AG09309 (cell line): ENCODE measurements at places on chromosomes 16 and 17.

- no peak for DNase-seq
These were observed 172.3 kb downstream of the C16orf78 start for GRCh38 chr16:49545741-49546448.

- DNase-seq: no peak
These were observed 2.8 kb upstream of the MEAK7 start for GRCh38 chr16:84507011-84507982.

- DNase-seq: no peak
These were observed 84.2 kb downstream of the C17orf58 start for GRCh38 chr17:67912088-67912487.

DNA sequence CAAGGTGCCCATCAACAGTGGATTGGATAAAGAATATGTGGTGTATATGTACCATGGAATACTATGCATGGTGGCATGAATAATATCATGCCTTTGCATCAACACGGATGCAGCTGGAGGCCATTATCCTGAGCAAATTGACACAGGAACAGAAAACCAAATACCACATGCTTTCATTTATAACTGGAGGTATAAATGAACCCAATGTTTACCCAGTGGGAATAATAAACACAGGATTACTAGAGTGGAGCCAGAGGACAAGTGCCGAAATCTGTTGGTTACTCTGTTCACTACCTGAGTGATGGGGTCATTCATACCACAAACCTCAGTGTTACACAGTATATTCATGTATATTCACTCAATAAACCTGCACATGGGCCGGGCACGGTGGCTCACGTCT lies 125.2 kb downstream of the CDH11 start:
- DNase-seq: no peak

DNA sequence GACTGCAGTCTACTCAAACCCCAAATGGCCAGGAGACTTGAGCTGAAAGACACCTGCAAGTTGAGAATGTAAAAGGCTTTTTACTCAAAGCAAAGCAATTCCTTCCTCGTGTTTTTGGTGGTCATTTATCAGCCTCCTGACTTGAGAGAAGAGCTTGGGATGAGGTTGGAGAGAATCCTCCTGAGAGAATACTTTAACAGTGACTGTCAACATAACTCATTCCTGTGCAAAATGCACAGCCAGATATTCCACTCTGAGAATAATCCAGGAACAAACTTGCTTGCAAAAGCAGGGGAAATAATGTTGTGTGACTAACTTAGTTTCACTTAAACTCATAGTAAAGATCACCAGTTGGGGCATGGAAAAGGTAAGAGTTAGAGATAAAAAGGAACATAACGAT lies 53.4 kb downstream of the SNTB2 start:
- no peak for DNase-seq
